HepG2 (cell line): ENCODE measurements at places on chromosomes 6 and 20. TPM values are rescaled to one million over a fixed set of nuclear protein-coding genes. Genes with fewer than 3 reads are reported as not detected.

The SOBP gene
- total RNA-seq: 5.0 and 6.9 TPM in 2 replicates

The LRRC73 gene
- 0.11 and 0.17 TPM in 2 replicates for total RNA-seq

The HS3ST5 gene
- total RNA-seq: 1.0 and 1.1 TPM in 2 replicates

- DNase-seq: no peak
Measured at GRCh38 chr20:25191051-25191450, 4.5 kb upstream of the ENTPD6 start.

- DNase-seq: no peak
Measured at GRCh38 chr20:11376998-11377397, 540.7 kb upstream of the BTBD3 start.

- no peak for DNase-seq
Measured at GRCh38 chr6:15393605-15394004, 147.7 kb downstream of the JARID2 start.

DNA sequence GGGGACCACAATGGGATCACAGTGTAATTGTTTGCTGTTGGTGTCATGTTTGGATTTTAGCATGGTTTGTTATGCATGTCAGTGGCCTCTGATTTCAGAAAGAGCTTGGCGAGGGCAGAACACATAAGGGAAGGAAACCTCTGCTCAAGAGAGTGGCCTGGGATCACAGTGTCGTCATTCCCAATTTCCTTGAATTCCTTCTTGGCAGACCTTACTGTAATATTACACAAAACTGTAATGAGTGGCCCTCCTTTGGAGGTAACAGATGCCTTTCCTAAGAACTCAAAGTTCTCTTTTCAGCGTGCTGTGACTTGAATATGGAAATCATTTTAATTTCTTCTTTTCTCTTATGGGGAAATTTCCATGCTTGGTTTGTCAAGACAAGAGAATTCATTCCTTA is 46.9 kb downstream of the JAG1 start:
- DNase-seq: no peak
